ENCODE measurements at places on chromosomes 2 and 18.
A peak's percentile ranks its signal among the peaks of the same experiment; 100 is the strongest.

- DNase-seq = no peak
Observed at GRCh38 chr2:169997140-169997887, 170.1 kb downstream of the UBR3 start.

DNA sequence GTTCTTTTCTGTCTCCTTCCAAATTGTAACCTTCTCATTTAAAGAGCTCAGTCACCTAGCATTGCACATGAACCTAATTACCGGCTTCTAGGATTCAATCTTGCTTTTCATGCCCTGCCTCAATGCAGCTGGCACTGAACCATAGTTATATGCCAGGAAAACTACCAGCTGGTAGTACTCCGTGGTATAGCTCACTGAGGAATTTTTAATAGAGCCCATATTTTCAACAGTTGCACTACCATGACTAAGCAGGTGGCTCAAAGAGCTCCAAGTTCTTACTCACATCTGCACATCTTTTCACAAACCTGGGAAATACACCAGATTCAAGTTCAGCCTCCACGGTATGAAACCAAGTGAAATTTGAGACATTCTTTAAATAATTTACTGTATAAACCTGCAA is 363.5 kb downstream of the GRB14 start:
- no peak for DNase-seq

- DNase-seq = no peak
Observed at GRCh38 chr18:32735781-32736180, 37.0 kb downstream of the KLHL14 start.

DNA sequence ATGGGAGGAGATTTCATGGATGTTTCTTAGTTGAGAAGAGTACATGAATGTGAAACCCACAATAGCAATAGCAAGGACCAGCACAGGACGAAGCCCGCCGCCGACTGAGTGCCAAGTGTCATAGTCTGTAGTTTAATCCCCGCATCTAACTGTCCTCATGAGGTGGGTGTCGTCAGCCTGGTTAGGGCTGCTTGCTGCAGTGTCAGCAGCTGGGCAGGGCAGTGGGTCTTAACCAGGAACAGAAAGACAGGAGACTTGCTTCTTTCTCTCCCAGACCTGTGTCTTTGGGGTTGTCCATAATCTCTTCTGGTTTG is 146.6 kb downstream of the VAPA start:
- no peak for DNase-seq

DNA sequence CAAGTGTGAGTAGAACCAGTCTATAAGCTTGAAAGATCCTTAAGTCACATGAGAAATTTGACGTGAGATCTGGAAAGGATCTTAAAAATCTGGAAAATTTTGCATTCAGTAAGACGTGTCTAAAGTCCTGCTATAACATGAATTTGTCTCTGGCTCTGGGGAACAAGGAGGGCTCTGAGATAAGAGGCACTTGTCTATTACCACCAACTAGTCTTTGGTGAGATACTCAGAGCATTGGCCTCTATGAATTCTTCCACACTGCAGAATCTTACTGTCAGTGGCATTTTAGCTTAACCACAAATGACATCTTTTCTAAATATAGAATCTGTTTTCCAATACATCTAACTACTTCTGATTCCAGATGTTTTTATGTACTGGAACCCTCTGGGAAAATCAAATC is 1504.5 kb downstream of the DPP10 start:
- no peak for DNase-seq

DNA sequence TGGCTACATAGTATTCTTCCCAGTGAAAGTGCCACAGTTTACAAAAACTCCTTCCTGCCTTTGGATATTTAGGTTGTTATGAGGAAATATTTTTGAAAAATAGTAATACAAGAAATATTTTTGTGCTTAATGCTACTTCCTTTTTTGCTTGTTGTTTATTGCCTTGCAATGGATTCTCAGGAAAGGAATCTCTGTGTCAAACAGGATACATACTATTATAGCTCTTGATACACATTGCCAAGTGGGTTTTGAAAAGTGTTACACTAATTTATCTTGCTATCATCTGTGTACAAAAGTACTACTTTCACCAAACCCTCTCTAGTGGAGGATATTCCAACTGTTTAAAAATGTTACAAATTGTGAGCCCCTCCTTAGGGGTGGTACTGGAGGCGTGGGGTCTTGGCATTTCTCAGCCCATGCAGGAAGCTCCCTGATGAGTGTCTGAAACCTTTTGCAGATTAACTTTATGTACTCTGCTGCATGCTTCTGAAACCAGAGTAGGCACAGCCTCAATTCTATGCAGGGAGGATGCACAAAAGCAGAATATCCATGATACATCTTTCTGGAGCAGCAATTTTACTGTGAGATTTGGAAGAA is 54.5 kb downstream of the EVA1A start:
- no peak for DNase-seq

GRCh38 chr2:225416616-225417367 is 17.3 kb downstream of the NYAP2 start:
- DNase-seq = no peak

- DNase-seq = no peak
Observed at GRCh38 chr2:107687073-107687472, 139.6 kb upstream of the RGPD4 start.

DNA sequence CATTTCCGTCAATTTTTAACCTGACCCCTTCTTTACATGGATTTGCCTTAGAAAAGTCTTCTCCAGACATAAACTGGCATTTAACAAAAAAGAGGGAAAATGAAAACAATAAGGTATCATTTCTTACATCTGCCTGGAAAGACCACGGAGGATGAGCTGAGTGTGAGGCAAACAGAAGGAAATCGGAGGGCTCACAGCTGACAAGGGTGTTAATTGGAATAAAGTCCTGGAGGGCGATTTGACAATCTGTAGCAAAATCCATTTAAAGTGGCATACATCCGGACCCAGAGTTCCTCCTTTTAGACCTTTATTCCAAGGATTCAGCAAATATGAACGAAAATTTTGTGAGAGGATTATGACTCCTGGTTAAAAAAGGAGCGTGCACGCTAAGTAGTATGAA is 179.7 kb upstream of the COPS8 start:
- no peak for DNase-seq

- no peak for DNase-seq
Observed at GRCh38 chr2:200028998-200029397, 73.6 kb downstream of the MAIP1 start.

DNA sequence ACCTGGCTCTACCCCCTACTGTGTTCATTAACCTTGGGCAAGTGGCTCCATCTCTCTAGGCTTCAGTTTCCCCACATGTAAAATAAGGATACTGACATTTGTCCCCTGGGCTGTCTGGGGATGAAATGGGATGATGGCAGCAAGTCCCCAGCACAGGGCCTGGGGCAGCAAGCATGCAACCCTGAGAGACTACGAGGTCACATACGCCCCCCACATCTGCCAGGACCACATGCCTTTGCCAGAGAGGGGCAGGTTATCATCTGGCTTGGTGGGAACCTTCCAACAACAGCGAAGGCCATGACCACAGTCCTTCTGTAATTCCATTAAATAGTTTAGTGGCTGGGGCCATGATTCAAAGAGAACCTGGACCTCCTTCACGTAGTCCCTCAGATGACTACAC is 145.9 kb upstream of the REV1 start:
- no peak for DNase-seq

GRCh38 chr2:16050908-16051489 is 110.6 kb downstream of the MYCN start:
- no peak for DNase-seq

GRCh38 chr2:224257156-224257555 is 144.8 kb downstream of the FAM124B start:
- DNase-seq = no peak

- no peak for DNase-seq
Observed at GRCh38 chr2:133362061-133362476, 206.2 kb downstream of the NCKAP5 start.

- DNase-seq = no peak
Observed at GRCh38 chr2:121018136-121019061, 266.6 kb downstream of the TFCP2L1 start.

GRCh38 chr18:9730786-9731185 is 22.7 kb downstream of the RAB31 start:
- DNase-seq = no peak

DNA sequence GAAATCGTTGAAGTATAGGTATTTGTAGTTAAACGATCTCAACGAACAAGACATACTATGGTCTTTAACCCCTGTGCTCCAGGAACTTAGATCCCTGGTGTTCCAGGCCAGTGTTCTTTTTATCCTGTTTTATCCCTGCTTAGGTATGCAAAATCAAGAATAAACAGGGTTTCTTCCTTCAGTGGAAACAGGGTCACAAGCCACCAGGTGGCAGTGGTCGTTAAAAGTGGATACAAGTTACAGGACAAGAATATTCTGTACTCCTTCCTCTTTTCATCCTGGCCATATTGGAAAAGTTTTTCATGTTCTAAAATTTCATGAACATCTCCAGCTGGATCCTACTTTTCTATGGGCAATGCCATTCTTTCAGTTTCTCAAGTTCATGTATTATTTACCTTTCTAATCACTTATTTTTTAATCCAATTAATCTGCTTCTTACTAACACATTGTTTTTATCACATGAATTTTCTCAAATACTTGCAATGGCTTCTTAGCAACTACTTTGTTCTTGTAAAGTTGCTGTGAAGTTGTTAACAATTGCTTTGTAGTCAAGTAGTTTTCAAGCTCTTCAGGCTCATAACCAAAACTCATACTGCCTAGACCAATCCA is 16.4 kb upstream of the HNMT start:
- DNase-seq = peak; percentile 29

DNA sequence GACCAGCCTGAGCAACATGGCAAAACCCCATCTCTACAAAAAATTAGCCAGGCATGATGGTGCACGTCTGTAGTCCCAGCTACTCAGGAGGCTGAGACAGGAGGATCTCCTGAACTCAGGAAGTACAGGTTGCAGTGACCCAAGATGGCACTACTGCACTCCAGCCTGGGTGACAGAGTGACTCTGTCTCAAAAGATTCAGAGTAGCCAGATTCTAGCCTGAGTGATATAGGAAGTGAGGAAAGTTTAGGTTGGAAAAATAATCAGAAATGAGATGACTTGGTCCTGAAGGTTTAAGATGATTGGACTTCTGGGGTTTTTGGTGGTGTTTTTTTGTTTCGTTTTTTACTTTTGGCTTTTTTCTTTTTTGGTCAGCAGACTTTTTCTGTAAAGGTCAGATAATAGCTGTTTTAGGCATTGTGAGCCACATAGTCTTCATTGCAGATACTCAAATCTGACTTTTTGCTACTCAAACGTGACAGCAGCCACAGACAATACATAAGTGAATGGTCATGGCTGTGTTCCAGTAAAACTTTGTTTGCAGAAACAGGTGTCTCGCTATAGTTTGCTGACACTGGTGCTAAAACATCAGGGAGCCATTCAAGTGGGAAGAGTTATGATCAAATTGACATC is 104.1 kb upstream of the UBXN4 start:
- DNase-seq = no peak

- no peak for DNase-seq
Observed at GRCh38 chr2:128261245-128262128, 57.2 kb downstream of the HS6ST1 start.

GRCh38 chr2:5749347-5749746 is 57.2 kb downstream of the SOX11 start:
- DNase-seq = no peak

DNA sequence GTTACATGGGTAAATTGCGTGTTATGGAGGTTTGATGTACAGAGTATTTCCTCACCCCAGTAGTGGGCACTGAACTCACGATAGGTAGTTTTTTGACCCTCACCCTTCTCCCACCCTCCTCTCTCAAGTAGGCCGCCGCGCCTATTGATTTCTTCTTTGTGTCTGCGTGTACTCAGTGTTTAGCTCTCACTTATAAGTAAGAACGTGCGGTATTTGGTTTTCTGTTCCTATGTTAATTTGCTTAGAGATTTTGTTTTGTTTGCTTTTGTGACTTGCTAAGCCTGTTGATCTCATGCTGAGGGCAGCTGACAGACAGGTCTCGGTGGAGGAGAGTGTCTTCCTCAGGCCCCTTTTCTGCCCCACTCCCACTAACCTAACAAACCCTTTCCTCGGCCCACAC is 36.2 kb downstream of the ACOXL start:
- no peak for DNase-seq

DNA sequence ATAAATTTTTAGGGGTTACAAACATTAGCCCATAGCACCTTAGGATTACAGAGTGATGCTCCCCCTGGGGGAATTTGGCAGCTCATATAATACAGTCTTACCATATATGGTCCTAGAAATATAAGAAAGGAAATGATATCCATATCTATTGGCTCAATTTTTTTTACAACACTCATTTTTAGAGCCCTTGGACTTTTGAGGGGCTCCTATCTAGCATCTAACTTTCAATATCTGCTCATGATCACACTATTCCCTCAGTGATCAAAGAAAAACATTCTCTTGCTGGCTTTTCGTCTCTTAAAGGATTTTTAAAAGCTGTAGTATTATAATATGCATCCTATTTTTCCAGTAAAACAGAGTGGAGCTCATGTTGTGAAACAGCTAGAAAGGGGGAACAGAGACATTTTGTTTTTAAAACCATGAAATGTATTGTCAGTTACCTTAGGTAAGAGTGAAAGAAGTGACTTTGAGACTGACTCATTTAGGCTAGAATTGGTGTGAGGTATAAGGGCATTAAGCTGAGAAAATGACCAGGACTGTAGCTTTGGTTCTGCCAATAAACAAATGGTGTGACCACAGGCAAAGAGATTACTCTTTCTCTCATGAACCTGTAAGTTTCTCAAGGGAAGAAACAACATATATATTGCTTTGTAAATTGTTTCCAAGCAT is 65.8 kb downstream of the ALPK2 start:
- no peak for DNase-seq

- no peak for DNase-seq
Observed at GRCh38 chr2:161947836-161948235, 126.2 kb downstream of the DPP4 start.

- peak; percentile 47 for DNase-seq
Observed at GRCh38 chr2:73830871-73831401, 2.2 kb downstream of the STAMBP start.

DNA sequence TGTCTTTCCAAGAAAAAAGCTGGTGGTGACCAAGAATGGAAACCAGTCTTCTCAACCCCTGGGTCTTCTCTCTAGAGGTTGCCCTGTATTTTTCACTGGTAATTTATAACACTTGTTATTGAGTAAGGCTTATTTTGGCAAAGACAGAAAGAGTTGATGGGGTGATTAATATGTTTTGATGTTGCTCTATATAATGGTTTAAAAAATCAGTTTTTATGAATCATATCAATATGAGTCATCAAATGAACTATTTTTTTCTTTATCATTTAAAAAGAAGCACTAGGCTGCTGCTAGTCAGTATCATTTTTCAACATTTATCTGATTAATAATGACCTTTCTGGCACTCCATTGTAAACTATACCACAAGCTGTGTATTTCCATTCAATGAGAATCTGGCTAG is 1142.2 kb downstream of the LRP1B start:
- no peak for DNase-seq

GRCh38 chr18:12998332-12999060 is 7.3 kb downstream of the CEP192 start:
- DNase-seq = peak; percentile 15
